ENCODE measurements at places on chromosomes 2 and 18. TPM values are rescaled to one million over a fixed set of nuclear protein-coding genes. Genes with fewer than 3 reads are reported as not detected.
A peak's percentile ranks its signal among the peaks of the same experiment; 100 is the strongest.

DNA sequence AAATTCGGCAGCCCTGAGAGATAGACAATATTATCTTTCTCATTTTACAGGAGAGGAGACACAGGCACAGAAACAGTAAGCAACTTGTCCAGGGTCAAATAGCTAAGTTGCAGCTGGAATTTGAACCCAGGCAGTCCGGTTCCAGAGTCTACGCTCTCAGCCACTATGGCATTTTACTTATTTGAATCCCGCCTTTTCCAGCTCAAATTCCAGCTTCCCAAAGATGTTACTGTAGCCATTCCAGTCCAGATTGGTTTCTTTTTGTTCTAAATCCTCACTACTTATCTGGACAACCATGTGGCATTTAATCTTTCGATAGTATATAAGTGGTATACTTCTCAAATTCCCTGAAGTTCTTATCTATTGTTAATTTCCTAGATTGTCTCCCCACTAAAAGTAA, 125.7 kb downstream of the NBAS start:
- no peaks in the 10 kb centered on the region for H3K36me3 ChIP-seq
- H3K27me3 ChIP-seq: no peaks in the 10 kb centered on the region
- no peak overlapping the region for H3K27ac ChIP-seq
- H3K4me1 ChIP-seq: no peaks in the 10 kb centered on the region
- H3K4me3 ChIP-seq: no peak overlapping the region

DNA sequence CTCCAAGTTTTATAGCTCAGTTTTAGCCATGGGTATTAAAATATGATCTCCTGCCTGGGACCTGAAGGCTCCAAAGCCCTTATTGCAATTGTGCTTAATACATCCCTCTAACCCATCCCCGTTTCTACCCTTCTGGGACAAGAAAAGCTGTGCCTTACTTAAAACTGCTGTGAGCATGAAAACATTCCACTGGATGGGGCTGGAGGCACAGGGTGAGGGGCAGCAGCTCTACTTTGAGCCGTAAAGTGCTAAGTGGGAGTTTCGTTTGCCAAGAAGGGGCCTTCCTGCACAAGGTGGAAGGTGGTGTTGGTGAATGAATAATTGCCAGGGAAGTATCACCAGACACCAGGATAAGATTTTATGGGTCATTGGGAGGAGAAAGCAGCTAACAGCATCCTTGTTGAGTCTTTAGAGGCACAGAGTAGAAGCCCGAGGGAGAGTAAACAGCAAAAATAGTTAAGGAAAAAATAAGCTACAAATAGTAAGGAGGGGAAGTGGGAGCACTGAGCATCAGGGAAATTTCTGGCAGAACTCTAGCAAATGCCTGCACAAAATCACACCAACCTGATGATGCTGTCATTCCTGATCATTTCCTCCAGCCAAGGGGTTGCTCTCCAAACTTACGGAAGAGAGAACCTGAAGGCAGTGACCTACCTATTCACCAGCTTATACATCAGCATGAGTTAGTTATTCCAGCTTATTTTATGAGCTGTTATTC, 218.4 kb downstream of the MREG start:
- no peaks in the 10 kb centered on the region for H3K4me1 ChIP-seq
- no peak overlapping the region for H3K27ac ChIP-seq
- no peaks in the 10 kb centered on the region for H3K27me3 ChIP-seq

- H3K27me3 ChIP-seq: no peaks in the 10 kb centered on the region
- no peaks in the 10 kb centered on the region for H3K36me3 ChIP-seq
- no peak overlapping the region for H3K4me3 ChIP-seq
These were observed 124.0 kb downstream of the NEB start for GRCh38 chr2:151610310-151610709.

- H3K36me3 ChIP-seq: no peaks in the 10 kb centered on the region
- DNase-seq: no peak
- no peak overlapping the region for H3K4me3 ChIP-seq
- H3K27ac ChIP-seq: no peak overlapping the region
These were observed 144.5 kb downstream of the BCL11A start for GRCh38 chr2:60408811-60409530.

DNA sequence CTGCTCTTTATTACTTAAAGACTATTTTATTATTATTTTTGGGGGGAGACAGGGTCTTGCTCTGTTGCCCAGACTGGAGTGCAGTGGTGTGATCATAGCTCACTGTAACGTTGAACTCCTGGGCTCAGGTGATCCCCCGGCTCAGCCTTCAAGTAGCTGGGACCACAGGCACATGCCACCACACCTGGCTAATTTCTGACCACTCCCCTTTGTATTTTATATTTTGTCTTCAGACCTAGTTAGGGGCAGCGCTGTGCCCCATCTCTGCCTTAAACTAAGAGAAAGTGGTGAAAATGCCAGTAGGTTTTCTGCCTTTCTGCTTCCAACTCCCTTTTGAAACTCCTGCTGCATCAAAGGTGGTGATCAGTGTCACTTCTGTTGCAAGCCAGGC, 82.5 kb downstream of the LPIN1 start:
- peaks cover 8% of the 10 kb centered on the region for H3K36me3 ChIP-seq
- H3K27me3 ChIP-seq: no peaks in the 10 kb centered on the region
- H3K4me3 ChIP-seq: no peak overlapping the region
- no peak for DNase-seq
- peak overlapping the region; percentile 83 for H3K27ac ChIP-seq

DNA sequence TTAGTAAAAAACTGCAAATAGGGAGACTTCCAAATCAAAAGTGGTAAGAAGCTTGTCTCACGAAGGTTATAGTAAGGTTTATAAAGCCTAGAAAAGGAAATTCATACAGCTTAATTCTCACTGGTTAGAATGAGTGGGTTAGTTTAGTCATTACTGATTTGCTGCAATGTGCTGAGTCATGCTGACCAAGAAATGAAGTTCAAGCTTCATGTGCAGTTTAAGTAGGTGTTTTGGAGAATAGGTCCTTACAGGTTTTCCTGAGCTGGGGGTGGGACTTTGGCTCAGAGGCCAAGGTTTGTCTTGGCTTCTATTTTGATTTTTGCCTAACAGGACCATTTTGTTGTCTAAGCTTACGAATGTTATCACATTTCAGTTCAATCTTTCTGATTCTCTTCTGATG, 15.1 kb downstream of the CLIP4 start:
- no peak for DNase-seq
- peaks cover 6% of the 10 kb centered on the region for H3K36me3 ChIP-seq
- H3K4me1 ChIP-seq: peaks cover 41% of the 10 kb centered on the region
- H3K27me3 ChIP-seq: no peaks in the 10 kb centered on the region
- H3K27ac ChIP-seq: peak overlapping the region; percentile 70

DPP4 gene
- total RNA-seq: 4.1 TPM

SP3 gene
- 78.7 TPM for total RNA-seq
